ENCODE measurements at places on chromosomes 6 and 20.

GRCh38 chr20:60233018-60233630, 274.9 kb downstream of the CDH26 start:
- no peak for DNase-seq

DNA sequence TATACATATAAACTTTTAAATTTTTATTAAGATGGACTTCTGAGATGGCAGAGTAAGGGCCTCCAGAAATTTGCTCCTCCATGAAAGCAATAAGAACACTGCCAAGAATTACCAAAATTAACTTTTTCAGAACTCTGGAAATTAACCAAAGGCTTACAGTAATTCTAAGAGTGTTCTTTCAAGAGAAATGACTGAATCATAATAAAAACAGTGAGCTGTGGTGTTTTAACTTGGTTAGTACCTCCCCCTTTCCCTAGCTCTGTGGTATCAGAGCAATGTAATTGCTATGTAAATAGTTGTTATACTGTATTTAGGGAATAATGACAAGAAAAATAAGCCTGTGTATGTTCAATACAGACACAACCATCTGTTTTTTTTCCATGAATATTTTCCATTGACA, 19.0 kb downstream of the HECA start:
- DNase-seq: no peak

DNA sequence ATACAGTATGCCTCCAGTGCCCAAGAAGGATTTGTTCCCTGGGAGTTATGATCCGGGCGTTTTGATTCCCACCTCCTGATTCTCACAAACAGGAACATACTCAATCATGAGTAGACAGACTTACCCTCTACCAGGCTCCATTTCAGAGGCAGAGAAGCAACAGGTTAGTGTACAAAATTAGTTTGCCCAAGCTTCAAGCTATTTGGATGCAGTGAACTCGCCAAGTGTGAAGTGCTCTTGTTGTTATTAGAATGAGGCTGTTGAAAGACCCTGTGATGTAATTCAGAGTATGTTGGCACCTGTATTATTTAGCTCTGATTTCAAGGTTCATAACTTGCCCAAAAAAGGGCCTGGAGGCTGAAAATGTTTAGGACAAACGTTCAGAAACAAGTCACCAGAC, 247.0 kb downstream of the PHACTR1 start:
- no peak for DNase-seq

DNA sequence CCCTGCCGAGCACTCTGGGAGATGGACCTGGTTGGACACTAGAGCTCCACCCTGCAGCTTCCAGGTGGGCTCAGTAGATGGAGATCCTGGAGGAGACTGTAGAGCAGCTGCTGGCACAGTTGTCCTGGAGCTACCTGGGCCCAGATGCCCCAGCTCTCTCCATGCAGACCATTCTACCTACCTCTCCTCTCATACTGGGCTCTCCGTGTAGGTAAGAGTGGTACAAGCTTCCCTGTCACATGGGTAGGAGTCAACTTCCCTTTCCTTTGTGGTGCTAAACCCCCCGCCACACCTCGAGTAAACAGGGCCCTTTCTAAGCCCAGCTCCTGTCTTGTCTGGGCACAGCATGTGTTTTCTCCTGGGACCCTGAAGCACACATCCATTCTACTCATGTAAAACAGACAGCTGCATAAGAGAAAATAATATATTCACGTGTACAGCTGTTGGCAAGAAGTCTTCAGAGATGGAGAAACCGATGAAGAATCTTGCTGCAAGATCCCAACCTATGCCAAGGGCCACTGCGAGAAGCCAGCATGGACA, 108.1 kb upstream of the DUSP22 start:
- DNase-seq: no peak

GRCh38 chr6:31877651-31878161, 1.1 kb downstream of the SLC44A4 start:
- no peak for DNase-seq

DNA sequence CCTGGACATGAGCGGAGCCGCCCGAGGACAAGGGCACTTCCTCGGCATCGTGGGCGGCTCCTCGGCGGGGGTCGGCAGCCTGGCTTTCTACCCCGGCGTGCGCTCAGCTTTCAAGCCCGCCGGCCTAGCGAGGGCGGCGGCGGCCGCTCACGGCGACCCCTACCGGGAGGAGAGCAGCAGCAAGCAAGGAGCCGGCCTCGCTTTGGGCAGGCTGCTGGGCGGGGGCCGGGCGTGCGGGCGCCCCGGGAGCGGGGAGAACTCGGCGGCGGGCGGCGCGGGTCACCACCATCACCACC, 6.7 kb downstream of the PRDM13 start:
- no peak for DNase-seq

- DNase-seq: no peak
Observed at GRCh38 chr6:130858498-130859160, 31.4 kb downstream of the SMLR1 start.

Data from cortex of kidney (tissue), 1 donor.